Tibial nerve (tissue), 4 donors: ENCODE measurements at places on chromosomes 1 and 21. TPM values are rescaled to one million over a fixed set of nuclear protein-coding genes. Genes with fewer than 3 reads are reported as not detected.

DNA sequence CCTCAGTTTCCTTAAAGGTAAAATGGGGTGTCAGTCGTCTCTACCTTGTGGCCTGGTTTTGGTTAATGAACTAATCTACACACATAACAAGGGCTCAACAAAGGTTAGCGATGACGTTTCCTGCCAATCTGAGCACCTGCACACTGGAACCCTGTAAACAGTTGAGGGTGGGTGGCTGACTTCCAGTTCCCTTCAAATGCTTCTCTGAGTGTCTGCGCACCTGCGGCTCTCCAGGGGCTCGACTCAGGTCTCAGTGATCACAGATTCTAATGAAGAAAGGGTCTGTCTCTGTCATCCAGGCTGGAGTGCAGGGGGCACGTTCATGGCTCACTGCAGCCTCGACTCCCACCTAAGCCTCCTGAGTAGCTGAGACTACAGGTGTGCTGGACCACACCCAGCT is 3.3 kb upstream of the AGPAT3 start:
- no peak for DNase-seq

- no peak for DNase-seq
Measured at GRCh38 chr1:119489201-119489600, 17.8 kb upstream of the HSD3B1 start.

Gene CNKSR1
- total RNA-seq: 2.6 TPM

GRCh38 chr1:14262637-14263036 is 335.8 kb upstream of the KAZN start:
- no peak for DNase-seq

DNA sequence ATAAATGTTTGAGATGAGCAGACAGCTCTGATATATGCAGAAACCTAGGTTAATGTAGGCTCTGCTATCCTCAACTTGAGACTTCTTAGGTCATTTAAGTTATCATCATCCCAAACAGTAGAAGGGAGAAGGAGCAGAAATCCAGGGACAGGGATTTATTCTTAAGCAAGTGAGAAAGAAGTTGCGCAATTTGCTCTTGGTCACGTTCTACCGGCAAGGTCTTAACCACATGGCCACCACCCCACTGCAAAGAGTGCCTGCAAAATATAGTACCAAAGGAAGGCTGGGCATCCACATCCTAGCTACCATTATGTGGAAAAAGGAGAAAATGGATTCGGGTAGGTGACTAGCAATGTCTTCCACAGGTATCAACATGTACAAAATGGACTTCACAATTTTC is 25.2 kb downstream of the CRNN start:
- no peak for DNase-seq

Gene B3GALT5
- total RNA-seq: not detected

GRCh38 chr1:184443201-184443600 is 56.4 kb downstream of the C1orf21 start:
- DNase-seq: no peak

GRCh38 chr1:117118137-117118536 is 3.4 kb downstream of the TRIM45 start:
- no peak for DNase-seq

DNA sequence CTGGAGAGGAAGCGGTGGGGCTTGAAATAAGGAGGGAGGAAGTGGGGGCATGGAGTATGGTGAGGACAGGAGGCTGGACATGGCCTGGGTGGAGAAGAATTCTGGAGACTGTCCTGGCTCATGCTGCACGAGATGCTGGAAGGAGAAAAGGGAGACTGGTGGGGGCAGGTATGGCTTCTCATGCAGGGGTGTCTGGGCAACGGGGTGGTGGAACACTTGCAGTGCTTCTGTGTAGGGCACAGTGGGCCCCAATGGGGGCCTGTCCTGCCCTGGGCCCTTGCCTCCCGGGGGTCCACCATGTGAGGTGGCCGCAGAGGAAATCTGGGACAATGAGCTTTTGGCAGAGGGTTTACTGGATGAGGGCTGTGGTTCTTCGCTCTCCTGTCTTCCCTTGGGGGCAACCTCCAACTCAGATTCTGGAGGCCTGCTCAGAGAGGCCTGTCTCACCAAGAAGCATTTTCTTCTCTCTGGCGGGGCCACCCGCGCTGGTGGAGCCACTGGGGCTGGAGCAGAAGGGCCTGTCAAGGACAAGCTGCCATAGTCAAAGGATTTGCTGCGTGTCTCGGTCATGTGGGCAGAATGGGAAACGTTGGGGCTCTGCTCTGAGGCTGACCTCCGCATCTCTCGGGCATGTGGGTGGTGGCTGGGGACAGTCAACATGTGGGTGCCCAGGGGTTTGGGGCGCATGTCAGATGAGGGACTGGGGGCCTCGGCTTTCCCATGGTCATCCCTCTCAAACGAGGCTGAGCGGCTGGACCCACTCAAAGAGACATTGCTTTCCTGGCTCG is 96.9 kb upstream of the EDN2 start:
- no peak for DNase-seq

Gene CCDC185
- not detected for total RNA-seq

- no peak for DNase-seq
Measured at GRCh38 chr1:61085206-61085982, 3.0 kb downstream of the NFIA start.

Gene S100A10
- 225 TPM for total RNA-seq

DNA sequence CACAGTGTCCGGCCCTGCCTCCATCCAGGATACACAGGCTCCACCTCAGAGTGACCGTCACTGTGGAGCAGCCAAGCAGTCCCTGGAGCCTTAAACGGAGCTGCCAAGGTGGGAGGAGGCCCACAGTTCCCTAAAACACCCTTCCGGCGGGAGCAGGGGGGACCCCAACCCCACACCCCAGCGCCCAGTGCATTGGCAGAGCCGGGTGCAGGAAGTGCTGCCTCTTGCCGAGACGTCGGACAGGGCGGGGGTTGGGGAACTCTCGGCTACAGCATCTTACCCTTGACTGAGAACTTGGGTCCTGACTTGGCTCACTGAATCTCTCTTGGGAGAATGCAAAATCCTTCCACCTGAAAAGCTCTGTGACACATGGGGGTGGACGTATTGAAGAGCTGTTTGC is 38.7 kb upstream of the TMEM51 start:
- DNase-seq: no peak

GRCh38 chr21:29777160-29777559 is 162.6 kb downstream of the GRIK1 start:
- no peak for DNase-seq

DNA sequence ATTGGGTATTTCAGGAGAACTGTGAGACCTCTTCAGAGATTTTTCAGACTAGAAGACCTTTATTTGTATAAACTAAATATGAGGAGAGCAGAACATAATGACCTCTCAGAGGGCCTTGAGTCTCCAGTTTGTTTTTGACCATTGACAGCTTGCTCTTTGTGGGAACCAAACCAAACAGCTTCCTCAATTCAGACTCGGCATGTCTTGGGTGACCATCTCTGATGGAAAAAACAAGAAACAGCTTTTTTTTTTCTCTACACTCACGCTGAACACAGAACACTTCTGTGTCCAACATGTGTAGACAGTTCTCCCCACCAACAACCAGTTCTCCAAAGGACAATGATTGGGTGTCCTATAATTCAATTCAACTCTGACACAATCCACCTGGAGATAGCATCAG is 11.5 kb downstream of the ATP1A4 start:
- no peak for DNase-seq

Gene TCHH
- under 0.01 TPM for total RNA-seq

Gene IBA57
- total RNA-seq: 5.5 TPM

Gene VANGL2
- 1.5 TPM for total RNA-seq

DNA sequence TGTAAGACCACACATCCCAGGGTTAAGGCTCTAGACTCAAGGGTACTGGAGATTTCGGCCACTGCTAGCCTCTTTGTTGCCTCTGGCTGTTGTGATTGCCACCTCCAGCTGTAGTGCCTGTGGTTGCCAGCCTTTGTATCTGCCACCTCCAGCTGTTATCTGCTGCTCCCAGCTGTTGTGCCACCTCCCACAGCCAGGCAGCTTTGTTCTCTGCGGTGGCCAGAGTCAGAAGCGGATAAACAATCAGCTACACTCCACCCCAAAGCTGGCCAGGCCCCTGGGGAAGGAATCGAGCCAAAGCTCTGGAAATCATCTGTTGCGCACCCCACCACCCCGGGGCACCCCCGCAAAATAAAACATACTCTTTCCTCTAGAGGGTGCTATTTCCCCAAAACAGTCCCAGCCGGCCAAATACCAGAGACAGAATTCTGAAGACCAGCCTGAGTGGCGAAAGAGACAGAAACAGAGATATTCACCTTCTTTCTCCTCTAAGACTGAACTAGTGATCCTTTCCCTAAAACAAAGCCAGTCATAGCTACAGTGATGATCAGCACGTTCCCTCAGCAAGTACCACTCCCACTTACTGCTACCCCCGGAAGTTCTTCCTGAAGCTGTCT is 14.8 kb upstream of the PIGM start:
- DNase-seq: peak; percentile 59

GRCh38 chr1:156760092-156760795 is 7.1 kb upstream of the PRCC start:
- DNase-seq: no peak

Gene RGL1
- total RNA-seq: 61.0 TPM

DNA sequence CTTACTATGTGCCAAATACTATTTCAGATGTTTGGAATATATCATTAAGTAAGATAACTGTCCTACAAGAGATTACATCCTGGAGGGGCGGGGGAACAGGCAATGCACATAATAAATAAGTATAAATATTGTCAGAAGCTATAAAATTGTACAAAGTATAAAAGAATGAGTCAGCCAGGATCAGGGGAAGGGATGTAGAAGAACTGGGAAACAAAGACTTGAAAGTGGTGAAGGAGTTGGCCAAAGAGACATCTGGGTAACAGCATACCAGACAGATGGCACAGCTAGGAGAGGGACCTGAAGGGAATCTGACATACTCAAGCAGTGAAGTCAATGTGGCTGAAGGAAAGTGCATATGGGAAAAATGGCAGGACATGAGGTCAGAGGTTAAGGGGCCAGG is 53.9 kb downstream of the CYYR1 start:
- no peak for DNase-seq

Gene LPAR3
- not detected for total RNA-seq

DNA sequence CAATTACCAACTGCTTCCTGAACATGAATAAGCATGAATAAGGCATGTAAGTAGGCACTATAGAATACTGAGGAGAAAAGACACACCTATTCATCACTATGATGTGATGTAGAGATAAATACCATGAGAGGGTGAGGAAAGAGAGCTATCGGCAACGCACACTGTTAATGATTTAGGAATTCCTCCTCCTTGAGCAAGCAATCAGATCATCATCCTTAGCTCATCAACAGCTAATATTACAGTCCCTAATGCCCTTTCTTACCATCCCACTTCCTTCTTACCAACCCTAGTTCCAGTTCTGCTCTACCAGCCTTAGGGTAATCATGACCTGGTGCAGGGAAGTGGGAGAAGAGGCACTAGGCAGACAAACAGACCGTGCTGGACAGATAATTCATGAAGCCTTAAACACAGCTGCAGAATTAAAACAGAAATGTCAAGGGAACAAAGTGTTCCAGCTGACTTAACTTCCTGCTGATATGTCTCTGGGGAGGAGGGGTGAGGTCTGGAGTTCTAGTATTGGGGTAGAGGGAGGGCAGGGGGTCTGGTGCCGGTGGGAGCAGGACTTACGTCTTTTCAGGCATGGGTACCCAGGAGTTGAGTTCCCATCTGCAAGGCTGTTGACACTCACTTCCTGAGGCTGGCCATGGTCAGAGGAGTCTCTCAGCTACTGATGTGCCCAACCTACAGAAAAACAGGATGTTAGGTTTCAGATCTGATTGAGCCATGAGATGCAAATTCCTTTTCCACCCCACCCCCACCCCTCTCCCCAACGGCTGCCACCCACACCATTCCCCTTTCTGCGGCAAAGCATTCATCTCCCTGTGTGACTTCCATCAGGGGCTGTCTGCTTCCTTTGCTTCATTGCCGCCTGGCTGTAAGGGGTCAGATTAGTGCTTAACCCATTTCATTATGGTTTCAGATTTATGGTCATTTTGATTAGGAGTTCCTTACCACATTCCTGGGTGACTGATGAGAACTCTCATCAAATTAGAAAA is 12.6 kb upstream of the RCSD1 start:
- no peak for DNase-seq

GRCh38 chr1:172117800-172118199 is 276.5 kb downstream of the DNM3 start:
- no peak for DNase-seq

- no peak for DNase-seq
Measured at GRCh38 chr21:45330075-45330781, 42.5 kb upstream of the POFUT2 start.

DNA sequence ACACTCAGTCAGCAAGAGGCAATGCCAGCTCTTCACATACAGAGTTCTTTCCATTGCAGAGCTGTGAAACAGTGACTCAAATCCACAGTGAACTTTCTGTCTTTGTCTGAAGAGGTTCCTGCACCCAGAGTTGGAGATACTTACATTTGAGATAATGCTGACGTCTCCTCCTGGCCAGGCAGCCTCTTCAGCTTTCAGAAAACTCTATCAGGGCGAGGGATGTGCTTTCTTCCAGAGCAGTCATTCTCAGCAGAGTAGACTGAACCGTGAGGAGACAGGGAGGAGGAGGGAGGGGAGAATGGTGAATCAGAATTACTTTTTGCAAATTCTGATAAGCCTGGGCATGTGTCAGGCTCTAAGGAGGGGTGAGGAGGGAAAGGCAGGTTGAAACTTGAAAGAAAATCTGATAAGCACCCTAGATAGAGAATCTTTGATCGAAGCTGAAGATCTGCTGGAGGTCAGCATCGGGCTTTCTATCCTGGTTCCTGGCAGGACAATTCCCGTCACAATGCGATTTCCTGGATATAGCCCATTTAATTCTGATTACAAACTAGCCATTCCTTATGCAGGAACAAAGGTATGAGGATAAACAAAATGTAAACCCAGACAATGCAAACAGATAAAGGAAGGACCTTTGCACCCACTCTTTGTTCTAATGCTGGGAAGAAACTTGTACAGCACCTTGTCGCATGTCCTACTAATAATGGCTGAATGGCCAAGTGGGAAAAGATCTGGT is 18.9 kb upstream of the NID1 start:
- DNase-seq: no peak

Gene LCE1A
- not detected for total RNA-seq

Gene PTGER3
- total RNA-seq: 11.0 TPM

DNA sequence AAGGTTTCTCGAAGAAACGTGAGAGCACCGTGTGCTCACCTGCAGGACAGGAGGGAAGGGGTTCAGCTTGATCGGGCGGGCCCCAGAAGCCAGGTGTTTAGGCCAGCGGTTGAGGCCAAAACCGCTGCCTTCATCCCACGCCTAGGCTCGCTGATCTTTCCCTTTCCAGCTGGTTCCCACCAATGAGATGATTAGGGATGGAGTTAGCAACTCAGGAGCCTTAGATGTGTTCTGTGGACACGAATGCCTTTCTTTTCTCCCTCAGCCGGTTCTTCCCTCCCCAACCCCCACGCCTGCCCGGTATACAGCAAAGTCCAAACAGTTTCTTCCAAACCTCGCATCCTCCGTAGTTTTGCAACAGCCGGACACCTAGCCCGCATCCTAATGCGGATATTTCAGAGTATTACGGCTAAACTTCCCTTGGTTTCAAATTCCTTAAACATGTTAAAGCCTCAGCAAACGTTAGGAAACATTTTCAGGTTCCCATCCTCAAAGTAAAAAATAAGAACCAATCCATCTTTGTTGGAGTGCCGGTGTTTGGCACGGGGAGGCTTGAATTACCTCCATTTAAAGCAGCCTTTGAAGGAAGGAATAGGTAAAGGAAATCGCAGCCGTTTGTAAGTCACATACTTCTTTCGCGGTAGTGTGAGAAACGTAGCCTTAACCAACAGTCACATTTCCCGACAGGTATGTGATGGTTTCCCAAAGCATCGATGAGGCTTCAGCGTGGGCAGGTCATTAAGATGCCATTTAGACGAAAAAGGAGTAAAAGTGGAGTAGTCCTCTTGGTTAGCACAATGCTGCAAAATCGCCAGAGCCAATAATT is 1.1 kb downstream of the LRRC8C start:
- no peak for DNase-seq

Gene ZNF593OS
- not detected for total RNA-seq

- no peak for DNase-seq
Measured at GRCh38 chr1:54551891-54552290, 3.9 kb downstream of the ACOT11 start.
